Left lobe of liver (tissue), 2 donors: ENCODE measurements at places on chromosomes 6 and 20. TPM values are rescaled to one million over a fixed set of nuclear protein-coding genes. Genes with fewer than 3 reads are reported as not detected.

NKX2-2 gene
- total RNA-seq = not detected

DNA sequence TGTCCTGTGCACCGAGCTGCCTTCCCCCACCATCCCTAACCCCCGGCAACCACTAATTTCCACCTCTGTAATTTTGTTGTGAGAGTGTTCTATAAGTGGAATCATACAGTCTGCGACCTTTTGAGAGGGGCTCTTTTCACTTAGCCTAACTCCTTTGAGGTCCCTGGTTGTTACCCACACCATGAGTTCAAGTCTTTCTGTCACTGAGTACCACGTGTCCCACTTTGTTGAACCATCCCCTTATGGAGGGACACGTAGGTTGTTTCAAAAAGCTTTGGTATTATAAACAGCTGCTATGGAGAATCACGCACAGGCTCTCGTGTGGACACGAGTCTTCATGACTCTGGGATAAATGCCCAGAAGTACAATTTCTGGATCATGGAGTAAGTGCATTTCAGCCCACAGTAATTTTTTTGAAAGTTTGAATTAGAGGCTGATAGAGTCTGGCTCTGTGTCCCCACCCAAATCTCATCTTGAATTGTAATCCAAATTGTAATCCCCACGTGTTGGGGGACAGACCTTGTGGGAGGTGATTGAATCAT, 9.5 kb downstream of the FAM209B start:
- no peak for DNase-seq

GRCh38 chr20:5780846-5781217, 30.6 kb downstream of the SHLD1 start:
- no peak for DNase-seq

DNA sequence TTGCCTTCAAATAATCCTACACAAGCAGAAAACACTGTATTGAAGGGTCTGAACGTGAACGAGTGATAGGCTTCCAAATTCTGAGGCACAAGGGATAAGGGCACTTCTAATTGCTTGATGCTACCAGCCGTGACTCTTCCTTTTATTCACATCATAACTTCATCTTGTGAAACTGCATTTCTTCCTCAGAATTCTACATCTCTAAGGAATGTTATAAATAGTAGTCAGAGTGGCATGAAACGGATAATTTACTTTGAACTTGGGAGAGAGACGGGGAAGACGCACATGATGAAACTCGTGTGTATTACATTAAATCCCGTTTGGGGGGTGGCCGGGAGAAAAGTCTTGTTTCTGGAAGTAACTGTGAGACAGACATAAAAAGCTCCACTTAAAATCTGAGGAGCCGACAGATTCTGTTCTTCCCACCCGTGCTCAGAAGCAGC, 754 bp downstream of the HDDC2 start:
- no peak for DNase-seq

GRCh38 chr6:159097256-159097655, 52.5 kb upstream of the TAGAP start:
- DNase-seq = no peak

DNA sequence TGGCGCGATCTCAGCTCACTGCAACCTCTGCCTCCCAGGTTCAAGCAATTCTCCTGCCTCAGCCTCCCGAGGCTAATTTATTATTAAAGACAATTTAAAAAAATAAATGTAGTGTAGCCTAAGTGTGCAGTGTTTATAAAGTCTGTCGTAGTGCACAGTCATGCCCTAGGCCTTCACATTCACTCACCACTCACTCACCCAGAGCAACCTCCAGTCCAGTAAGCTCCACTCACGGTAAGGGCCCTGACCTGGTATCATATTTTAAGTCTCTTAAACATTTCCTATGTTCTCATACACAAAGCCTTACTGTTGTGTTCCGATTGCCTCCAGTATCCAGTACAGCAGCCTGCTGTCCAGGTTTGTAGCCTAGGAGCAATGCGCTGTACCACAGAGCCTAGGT, 168.2 kb upstream of the FOXQ1 start:
- no peak for DNase-seq
